ENCODE measurements at places on chromosomes 2 and 18.

DNA sequence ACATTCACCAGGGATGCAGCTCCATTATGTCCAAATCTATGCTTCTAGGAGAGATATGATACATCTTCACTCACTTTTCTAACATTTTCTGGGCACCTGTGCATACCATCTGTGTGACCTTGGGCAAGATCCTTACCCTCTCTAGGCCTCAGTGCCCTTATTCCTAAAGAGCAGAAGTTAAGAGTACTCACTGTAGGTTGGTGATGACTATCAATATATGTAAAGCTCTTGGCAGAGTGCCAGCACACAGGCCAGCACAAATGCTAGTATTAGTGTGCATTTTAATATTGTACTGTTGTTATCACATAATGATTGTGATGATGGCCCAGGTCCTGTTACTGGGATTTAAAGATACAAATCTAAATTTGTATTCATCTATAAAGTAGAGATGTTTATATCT, 199.2 kb downstream of the RAD51AP2 start:
- DNase-seq: no peak

GRCh38 chr2:12861344-12861930, 144.7 kb downstream of the TRIB2 start:
- DNase-seq: peak; percentile 83

- DNase-seq: no peak
Observed at GRCh38 chr2:107132746-107133145, 246.8 kb upstream of the ST6GAL2 start.

DNA sequence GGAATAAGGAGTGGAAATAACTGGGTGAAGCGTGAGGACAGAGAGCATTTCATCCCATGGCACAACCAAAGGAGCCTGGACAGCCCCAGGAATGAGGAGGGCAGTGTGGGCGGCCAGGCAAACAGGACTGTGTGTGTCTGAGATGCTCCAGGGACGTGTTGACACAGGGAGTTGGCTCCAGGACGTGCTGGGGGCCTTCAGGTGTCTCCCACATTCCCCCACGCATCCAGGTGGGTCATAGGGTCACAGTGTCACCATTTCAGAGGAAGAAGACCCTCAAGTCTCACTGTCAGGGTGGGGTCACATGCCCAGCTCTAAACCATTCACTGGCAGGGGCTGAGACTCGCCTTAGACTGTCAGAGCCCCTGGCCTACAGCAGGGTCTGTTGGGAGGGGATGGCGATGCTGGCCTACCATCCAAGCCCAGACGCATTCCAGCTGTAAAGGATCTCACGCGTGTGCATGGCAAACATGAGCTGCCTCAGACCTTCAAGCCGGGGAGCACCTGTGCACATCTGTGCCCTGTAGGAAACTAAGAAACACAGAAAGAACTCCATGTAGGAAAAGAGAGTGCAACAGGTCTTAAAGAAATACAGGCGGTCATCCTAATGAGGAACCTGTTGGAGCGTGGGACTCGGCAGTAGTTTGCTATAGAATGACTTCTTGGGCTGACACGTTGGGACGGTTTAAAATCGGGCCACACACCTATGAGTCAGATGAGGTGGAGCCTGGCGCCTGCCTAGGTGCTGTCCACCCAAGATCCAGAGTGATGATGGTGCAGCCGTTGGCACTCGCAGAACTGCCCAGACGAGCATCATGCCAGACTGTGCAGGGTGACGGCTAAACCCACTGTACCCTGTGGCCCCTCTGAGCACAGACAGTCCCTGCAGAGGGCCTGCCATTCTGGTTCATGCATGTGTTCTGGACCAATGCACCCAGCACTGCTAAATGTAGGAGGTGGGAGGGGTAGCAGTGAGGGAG, 17.3 kb downstream of the PARD6G start:
- no peak for DNase-seq

- DNase-seq: peak; percentile 13
Observed at GRCh38 chr2:225998116-225998515, 598.6 kb downstream of the NYAP2 start.

GRCh38 chr18:74541703-74542555, 7.6 kb downstream of the CNDP1 start:
- DNase-seq: no peak

DNA sequence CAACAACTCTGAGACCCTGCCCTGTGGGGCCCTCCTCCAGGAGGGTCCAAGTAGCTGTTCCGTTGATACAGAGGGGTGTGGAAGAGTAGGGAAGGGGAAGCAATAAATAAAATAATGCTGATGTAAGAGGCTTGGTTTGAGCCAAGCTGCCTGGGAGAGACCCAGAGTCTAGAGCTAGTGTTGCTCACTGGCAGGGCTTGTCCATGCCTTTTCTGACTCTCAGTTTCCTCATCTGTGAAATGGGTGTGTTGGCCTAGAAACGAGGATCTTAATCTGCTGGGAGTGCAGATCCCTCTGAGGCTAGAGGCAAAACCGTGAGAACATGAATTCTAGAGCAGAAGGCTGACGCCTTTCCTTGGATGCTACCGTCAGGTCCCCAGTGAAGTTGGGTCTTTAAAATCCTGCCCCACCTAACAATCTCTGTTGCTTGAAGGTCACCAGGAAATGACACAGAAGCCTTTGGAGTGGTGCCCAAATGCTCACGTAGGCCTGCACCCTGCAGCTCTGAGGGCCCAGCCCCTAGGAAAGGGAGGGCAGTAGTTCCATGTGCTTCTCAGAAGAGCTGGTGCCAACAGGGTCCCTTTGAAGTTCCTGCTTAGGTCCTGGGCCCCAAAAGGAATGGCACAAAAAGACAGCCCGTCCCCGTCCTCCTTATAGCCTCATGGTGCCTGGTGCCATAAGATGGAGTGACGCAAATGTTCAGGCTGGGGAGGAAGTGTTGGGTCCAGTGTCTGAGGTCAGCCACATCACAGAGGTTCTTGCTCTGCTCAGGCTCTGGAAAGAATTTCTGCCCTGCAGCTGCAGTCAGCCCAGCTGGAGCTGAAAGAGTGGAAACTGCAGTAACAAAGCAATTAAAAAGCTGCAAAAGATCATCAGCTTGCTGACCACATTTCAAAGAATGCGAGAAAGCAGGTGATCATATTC, 73.2 kb upstream of the SMAD2 start:
- DNase-seq: peak; percentile 31

DNA sequence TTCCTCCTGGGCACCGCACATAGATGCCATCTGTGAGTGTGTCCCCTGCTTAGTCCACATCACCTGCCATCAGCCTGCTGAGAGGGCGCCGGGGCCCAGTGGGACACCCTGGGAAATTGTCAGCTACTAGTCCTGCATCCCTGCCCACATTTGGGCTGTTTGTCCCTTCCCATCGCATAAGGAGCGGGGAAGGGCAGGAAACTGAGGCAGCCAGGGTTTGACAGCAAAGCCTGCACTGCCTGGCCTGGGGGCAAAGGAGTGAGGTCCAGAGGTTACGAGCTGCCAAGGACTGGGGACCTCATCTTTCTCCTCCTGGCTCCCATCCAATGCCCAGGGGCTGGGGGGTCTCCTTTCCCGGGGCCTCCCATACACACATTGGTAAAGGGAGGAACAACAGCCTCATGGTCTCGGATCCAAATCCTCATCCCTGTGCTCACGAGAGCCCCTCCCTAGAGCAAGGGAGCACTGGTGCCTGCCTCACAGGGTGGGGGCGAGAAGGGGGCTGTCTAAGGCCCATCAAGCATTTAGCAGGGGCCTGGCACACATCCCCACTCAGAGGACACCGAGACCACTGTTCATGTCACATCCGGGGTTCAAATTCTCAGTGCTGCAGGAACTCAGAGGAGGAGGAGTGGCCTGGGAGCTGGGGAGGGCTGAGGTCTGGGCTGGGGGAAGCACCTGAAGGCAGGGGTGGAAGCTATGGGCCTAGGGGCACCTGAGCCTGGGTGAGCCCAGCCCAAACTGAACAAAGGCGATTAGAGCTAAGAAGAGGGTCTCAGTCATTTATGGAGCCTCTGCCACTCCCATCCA, 113.8 kb downstream of the SMAD7 start:
- no peak for DNase-seq

- DNase-seq: no peak
Observed at GRCh38 chr2:26975102-26975501, 4.7 kb downstream of the MAPRE3 start.

DNA sequence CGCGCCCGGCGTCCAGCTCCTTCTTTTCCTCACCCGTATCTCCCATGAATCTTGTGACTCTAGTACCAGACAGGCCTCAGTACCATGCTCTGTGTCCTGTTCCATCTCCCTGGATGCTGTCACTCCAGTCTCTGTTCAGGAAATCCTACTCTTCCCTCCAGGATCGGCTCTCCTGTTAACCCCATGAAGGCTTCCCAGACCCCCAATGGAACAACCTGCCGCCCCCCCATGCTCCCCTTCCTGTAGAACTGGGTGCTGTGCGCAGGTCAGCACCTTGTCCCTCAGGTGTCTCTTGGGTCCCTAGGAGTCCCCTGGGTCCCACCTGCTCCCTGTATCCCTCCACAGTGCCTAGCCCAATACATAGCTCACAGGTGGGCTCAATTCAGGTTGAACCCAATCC, 41.3 kb downstream of the MYCN start:
- DNase-seq: no peak

- no peak for DNase-seq
Observed at GRCh38 chr2:231900972-231901371, 25.2 kb downstream of the NPPC start.

DNA sequence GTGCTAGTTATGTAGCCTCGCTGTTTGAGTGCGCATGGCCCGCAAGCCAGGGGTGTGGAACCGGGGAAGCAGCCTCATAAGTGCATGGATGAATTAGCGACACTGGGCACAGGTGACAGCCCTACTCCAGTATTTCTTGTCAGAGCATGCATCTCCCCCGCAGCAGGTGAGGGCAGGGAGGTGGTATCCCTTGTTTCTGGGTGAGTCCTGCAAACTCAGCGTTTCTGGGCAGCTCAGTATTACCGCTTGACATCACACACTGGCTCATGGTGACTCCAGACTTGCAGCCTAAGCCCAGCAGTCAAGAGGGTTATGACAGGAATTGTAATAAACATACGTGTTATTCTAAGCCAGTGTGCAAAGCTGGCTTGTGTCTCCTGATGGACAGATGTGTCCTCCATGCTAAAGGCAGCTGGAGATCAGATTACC, 2.5 kb downstream of the CABLES1 start:
- DNase-seq: no peak

DNA sequence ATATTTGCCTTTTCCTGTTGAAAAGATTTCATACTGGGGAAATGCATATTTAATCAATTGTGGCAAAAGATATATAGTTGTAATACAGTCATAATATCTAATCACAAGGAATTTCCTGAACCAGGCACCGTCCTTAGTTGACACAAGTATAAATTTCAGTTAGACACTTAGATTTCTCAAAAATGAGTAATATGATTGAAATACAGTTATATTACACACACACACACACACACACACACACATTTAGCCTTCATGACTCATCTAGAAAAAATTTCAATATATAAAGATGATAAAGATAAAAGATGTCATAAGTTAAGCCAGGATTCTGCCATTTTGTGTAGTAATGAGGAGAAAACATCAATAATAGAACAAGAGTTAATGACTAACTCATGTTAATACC, 258.4 kb upstream of the ZNF804A start:
- peak; percentile 32 for DNase-seq

GRCh38 chr2:216578325-216578724, 54.9 kb upstream of the IGFBP2 start:
- DNase-seq: peak; percentile 52

DNA sequence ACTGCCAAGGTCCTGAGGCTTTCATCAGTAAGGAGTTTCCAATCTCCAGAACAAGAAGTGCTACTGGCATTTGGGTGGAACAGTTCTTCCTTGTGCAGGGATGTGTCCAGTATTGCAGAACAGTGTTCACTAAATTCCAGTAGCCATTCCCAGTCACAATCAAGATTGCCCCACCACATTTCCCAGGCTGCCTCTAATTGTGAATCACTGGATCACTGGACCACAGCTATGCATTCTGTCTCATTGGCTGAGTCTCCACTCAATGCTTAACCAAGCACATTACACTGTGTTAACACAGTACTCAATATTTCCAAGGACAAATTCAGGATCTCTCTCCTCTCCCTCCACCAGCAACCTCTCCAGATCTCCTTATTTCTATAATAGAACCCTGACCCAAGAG, 160.2 kb upstream of the CCDC150 start:
- peak; percentile 89 for DNase-seq

DNA sequence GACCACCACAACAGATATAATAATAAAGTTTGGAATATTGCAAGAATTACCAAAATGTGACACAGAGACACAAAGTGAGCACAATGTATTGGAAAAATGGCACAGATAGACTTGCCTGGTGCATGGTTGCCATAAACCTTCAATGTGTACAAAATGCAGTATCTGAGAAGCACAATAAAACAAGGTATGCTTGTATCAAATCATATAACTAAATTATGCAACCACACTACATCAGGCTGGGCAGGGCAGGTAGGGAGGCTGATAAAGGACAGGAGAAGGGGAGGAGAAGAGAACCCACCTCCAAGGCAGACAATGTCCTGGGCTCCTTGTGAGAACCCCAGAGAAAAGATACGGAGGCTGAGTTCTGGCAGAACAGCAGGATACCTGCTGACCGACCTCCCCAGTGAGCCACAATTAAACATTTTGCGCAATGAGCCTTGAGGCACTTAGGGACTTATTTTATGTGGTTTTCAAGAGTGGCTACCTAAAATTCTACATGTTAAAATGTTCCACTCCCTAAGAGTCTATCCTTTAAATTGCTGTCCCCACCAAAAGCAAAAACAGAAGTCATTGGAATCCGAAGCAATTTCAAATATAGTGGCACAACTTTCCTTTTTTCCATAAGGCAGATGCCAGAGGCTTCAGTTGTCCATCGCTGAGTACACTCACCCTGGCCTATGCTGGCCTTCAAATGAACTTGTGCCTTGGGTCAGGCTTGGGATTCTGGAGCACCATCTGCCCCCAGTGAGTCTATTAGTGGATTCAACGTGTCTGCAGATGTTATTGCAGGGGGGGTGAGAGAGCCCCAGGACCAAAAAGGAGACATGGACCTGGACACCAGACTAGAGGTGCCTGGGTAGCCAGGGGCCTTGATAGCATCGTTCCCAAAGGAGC, 16.8 kb downstream of the WDFY1 start:
- DNase-seq: no peak

- DNase-seq: no peak
Observed at GRCh38 chr18:74533666-74534065, 634 bp upstream of the CNDP1 start.

DNA sequence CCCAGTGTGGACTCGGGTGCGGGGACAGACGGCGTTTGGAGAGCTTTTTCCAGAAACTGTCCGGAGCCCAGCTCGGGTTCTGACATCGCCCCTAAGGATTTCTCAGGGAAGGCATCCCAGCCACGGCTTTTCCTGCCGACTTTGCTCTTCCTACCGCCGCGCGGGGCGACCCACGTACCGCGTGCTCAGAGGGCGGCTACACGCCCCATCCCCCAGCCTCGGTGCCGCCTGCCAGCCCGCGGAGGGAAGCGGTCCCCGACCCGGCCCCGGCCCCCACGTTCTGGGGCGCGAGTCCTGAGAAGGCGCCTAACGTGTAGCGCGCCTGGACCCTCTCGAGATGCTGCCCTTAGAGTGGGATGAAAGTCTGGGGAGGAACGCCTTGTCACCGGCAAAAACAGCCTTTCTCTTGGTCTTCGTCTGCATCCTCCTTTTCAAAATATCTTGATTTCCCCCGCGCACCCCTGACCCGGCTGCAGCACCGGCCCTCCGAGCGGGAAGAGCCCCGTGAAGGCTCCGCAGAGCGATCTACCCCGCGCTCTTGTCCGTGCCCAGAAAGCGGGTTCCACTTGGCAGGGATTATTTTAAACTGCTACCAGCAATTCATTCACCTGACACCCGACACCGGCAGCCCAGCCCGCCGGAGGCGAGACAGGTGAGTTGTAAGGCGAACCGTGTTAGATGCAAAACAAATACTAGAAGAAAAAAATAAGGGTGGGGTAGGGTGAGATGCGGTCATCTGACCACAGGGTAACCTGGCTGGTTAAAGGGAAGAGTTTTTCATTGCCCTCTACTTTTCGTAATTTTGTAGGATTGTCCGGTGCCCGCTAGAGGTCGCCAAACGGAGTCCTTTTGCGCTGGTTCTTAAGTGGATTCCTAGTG, 812 bp upstream of the KCNG3 start:
- peak; percentile 76 for DNase-seq
